Erythroblast (primary cell): ENCODE measurements at places on chromosomes 12 and 14.

DNA sequence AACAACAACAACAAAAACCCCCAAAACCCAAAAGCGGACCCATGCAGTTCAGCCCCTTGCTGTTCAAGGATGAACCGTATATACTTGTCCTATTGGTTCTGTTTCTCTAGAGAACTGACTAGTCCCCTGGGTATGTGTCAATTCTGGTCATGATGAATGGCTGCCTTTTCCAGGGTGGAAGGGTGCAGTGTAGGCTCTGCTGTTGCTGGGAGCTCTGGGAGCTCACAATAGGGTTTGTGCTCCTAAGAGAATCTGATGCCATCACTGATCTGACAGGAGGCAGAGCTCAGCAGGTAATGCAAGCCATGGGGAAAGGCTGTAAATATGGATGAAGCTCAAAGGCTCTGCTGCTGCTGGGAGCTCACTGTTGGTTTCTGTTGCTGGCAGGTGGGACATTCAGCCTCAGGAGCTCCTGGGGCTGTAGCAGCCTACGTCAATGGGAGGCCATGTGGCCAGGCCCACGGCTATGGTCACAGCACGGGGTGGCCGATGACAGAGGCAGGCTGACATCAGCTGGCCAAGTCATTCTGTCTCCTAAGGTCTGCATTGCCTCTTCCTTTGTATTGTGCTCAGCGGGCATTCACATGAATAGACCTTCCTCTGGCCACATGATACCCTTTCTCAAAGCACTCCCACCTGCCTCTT is 37.9 kb downstream of the DLK1 start:
- DNase-seq = no peak

DNA sequence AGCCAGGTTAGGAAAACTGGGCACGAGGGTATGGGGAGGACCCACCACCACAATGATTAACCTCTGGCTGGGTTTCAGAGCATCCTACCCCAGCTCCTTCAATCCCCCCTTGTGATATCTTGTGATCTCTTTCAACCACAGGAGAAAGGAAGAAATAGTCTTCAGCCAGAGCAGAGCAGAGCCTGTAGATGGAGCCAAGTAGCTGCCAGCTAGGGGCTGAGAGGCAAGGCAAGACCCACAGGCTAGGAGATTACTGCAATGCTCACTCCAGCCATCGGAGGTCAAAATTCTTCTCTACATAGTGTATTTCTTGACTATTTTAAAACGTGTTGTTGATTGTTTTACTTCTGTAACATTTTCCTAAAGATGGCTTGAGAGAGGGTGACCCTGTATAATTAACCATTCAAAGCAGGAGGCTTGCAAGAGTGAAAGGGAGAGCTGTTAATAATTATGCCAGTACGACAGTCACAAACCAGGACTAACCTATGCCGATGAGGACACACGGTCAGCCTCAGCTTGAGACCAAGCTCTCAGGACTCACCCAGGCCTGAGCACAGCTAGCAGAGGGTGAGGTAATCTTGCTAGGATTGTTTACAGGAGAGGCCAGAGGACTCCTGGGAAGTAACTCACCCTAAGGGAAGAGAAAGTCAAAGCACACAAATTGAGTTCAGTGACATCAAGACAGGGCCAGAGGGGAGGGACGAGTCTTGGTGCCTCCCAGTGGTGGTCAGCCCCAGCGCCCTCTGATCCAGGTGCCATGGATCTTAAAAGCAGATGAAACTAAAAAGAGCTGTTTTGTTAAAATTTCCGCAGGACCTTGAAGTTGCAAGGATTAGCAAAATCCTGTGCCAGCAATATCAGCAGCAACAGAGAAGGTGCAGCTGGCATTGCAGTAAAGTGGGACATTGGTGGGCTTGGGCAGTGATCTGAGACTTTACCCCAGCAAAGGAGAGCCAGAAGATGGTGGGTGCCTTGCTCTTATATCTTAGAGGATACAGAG is 29.8 kb upstream of the CDKN3 start:
- DNase-seq = peak; percentile 39

DNA sequence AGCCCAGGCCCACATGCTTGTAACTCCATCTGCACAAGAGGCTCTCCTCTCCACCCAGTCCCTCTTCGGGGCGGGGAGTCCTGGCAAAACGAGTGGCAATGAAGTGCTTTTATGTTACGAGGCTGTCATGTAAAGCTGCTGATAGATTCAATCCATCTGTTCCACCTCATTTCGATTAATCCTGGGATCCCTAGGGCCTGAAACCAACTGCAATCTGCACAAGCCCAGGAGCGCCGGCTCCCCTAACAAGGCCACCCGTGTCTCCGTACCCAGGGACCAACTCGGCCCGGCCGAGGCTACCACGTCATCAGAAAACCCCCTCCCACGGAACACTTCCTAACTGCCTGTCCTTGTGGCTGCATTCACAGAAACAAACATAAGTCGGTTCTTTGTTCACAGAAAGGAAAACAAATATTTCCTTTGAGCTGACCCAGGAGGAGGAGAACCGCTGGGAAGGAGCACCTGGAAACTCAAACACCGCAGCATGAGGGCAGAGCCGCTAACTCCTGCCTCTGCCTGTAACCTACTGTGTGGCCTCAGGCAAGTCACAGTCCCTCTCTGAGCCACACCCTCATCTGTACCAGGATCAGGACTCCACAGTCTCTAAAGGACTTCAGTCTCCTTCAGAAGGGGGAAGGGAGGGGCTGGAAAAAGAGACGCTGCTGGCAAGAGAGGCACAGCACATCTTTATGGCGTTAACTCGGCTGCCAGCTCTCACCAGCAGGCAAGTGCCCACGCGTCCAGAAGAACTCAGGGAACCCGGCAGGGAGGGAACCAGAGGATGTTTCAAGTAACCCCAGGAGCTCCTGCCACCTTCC is 47.8 kb downstream of the CCDC88C start:
- no peak for DNase-seq

DNA sequence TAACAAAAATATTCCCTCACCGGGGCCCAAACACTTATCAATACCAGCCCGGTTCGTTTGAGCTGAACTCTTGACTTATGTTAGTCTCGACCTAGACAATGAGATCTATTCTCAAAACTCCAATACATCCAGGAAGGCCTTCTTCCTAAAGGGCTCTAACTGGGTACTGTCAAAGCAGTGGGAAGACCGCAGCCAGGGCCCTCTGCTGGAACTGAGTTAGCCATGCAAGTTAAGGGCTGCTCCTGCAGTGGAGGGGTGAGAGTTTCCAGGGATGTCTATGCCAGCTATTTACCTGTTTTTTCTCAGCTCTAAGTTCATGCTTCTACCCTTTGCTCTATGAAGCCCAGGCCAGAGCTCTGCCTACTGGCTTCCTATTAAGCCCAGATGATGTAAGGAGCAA is 348.8 kb downstream of the GXYLT1 start:
- no peak for DNase-seq

DNA sequence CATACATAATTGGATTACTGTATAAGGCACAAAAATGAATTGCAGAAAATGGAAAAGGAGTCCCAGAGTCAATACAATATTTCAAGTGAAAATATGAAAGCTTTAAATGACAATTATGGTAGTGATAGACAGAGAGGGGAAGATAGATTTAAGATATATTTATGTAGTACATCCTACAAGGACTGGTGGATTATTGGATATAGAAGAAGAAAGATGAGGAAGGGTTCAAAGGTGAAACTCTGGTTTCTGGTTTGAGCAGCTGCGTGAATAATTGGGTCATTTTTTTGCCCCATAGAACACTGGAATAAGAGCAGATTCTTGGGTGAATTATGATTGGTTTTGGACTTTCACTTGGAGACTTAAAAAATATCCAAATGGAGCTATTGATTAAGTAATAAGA is 19.4 kb downstream of the PIK3C2G start:
- DNase-seq = no peak

DNA sequence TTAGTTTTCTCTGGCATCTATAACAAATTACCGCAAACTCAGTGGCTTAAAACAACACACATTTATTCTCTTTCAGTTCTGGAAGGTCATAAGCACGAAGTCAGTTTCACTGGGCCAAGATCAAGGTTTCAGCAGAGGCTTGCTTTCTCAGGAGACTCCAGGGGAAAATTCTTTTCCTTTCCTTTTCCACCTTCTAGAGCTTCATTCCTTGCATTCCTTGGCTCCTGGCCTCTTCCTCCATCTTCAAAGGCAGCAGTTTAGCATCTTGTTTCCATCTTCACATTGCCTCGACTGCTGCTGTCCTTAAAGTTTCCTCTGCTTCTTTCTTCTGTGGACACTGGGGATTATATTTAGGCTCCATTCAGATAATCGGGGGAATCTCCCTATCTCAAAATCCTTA is 106.1 kb downstream of the PDE3A start:
- DNase-seq = no peak

GRCh38 chr12:44812062-44812461 is 64.1 kb downstream of the NELL2 start:
- peak; percentile 10 for DNase-seq

DNA sequence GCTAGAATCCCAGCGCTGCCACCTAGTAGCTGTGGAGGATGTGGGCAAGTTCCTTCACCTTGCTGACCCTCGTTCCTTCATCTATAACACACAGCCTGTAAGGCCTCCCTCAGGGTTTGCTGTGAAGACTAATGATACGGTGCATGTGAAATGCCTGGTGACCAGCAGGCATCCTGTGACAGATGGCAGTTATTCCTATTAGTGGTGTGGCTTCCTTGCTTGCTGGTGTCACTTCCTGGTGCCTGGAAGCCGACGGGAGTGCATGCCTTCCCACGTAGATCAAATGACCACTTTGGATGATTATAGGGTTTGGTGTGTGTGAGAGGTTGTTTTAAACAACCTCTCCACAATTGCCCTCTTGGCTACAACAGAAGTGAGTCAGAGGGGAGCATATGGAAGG is 894.9 kb downstream of the VRK1 start:
- DNase-seq = no peak

DNA sequence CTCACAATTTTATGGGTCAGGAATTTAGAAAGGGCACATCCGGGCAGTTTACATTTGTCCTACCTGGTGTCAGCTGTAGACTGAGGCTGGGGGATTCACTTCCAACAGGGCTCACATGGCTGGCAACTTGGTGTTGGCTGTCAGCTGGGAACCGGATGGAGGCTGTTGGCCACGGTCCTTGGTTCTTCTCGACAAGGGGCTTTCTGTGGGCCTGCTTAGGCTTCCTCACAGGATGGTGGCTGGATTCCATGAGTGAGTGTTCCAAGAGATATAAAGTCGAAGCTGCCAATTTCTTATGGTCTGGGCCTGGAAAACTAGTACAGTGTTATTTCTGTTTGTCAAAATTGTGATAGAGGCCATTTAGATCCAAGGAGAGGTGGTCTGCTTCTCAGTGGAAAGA is 127.9 kb downstream of the PTCSC3 start:
- no peak for DNase-seq

DNA sequence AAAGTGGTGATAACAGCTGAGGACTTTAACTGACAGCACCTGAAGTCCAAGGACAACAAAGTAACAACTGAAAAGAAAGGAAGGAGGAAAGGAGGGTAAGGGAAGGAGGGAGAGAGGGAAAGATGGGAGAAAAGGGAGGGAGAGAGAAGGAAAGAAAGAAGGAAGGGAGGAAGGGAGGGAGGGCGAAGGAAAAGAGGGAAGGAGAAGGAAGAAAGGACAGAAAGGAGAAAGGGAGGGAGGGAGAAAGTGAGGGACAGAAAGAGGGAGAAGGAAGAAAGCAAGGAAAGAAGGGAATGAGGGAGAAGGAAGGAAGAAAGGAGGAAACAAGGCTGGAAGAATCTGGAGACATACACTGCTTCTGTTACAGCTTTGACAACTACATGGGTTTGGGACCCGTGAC is 494.4 kb downstream of the FUT8 start:
- no peak for DNase-seq

GRCh38 chr12:21657326-21658077 is at the start of gene LDHB:
Gene LDHB, minus strand, starts transcription at chr12:21657842. Its CDS starts 3,171 bp downstream, at chr12:21654671.
- peak; percentile 93 for DNase-seq

GRCh38 chr12:100427078-100427477 is 46.6 kb upstream of the NR1H4 start:
- DNase-seq = no peak

DNA sequence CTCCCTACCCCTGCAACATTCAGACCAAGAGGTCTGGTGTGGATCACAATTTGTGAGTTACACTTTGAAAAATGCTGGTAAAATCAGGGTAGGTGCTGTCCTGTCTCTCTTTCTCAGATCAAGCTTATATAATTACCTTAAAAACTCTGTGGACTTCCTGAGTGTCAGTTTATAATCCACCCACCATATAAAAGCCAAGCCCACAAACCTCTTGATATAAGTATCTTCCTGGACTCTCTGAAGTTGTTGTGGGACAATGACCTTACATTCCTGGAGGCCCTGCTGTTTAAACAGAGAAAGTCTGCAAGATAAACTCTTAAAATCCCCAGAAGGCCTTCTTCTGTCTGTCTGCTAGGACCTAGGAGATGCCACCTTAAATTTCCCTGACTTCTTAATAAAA is 11.4 kb upstream of the KTN1 start:
- no peak for DNase-seq

- DNase-seq = no peak
Measured at GRCh38 chr12:110668480-110669192, 20.3 kb downstream of the HVCN1 start.

GRCh38 chr14:91241863-91242262 is 2.6 kb downstream of the GPR68 start:
- DNase-seq = no peak

DNA sequence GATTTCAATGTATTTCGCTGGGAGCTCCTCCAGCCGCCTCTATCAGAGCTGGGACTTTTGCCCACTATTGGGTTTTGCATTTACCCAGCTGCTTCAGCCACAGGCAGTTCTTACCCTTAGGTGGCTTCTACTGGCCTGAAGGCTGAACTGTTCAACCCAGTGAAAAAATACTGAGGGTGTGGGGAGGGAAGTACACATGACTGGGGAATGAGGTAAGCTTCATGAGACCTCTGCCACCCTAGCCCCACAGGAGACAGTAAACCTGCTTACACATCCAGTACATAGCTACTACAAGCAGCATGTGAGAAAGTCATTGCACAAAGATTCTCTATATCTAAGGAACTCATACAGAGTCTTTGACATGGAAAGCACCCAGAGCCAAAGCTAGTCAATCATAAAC is 411.1 kb downstream of the SYT1 start:
- no peak for DNase-seq

DNA sequence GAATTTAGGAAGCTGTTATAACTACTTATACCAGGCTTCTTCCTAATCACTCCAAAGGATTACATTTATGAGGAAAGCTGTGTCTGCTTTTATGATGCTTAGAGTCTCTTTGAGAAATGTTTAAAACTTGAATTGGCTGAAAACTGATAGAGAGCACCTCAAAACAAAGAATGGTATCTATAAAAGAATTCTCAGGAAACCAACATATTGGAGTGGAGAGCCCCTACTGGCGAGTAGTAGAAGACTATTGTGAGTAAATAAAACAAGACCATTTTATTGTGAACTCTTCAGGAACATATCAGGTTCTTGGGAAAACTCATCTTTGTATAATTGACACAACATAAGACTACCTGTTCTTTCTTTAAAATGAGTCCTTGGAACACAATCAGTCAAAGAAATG is 578.6 kb downstream of the RERGL start:
- no peak for DNase-seq

GRCh38 chr14:57845802-57846531 is 19.9 kb downstream of the SLC35F4 start:
- no peak for DNase-seq

GRCh38 chr14:68359022-68359836 is 433.6 kb downstream of the ZFP36L1 start:
- DNase-seq = no peak
